ACHN (cell line): ENCODE measurements at places on chromosomes 5 and 9.
A peak's percentile ranks its signal among the peaks of the same experiment; 100 is the strongest.

- DNase-seq: no peak
These were observed 148.4 kb downstream of the HSPA4 start for GRCh38 chr5:133200256-133200655.

DNA sequence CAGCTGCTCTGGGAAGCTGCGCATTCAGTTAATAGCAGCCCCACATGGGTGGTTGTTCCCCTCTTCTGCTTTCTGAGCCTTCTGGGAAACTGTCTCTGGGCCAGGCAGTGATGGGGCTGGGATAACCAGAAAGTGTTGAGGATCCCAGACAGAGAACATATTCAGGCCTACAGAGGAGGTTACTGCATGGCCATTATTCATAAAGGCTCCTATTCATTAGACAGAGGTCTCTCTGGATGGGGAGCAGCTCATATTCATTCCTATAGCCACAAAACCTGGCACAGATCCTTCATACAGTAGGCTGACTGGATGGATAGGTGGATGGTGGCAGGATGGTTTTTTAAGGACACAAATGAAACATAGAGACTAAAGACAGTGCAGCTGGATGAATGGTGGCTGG, 76.3 kb downstream of the HSPA4 start:
- DNase-seq: no peak

- DNase-seq: peak; percentile 2
These were observed 180.1 kb upstream of the MVB12B start for GRCh38 chr9:126146254-126147145.

DNA sequence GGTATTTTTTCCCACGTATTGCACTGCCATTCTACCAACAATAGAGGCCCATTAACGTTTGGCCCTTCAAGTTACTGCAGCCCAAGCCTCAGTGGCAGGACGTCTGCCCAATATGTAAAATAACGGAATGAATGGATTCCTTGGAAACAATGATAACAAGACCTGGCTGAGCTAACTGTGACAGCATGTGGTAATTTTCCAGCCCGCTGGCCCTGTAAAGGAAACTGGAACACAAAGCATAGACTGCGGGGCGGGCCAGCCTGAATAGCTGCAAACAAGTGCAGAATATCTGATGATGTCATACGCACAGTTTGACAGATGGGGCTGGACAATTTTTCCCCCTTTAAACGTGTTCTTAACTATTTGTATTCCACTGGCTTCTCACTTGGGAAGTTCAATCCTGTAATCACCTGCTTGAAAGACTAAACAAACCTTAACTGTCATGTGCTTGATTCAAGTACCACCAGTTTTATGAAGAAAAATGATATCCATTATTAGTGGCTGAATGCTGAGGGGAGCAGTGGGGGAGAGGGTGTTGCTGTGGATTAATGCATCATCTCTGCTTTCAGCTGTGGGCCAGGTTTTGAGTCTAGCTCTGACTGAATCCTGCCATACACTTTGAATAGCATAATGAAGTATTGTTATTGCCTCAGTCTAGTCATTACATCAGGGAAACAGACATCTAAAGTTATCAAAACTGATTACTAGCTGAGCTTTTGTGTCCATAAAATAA, 323.9 kb downstream of the TMEM161B start:
- DNase-seq: no peak

DNA sequence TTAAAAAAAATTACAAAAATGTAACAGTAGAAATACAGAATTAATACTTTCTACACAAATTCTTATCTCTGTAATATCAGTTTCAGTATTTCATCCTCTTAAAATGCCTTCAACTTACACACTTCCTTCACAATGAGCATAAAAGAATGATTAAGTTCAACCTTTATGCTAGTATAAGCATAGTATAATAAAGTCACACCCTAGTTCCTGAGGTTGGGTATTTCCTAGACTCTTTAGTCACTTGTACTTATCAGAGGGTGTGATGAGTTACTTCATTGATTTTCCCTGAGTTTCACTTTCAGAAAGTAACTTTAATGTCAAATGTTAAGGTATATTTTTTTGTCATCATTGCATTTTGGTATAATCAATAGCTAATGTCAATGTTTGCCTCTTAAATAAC, 302.4 kb downstream of the PDE4D start:
- peak; percentile 26 for DNase-seq

DNA sequence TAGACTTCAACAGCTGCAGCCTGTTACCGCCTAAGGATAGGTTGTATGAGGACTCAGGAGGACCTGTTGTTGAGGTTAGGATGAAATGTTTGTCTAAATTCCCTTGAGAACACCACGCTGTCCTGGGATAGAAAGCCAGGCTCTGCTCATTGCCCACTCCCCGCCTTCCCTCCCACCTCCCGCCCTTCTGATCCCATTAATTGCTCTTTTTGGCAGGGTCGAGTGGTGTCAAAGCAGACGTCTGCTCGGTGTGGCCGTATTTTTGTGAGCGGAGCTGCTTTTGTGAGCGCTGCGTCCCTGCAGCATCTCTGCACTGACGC, 62.3 kb downstream of the SPATA31C2 start:
- DNase-seq: no peak

- no peak for DNase-seq
These were observed 21.2 kb downstream of the FYB1 start for GRCh38 chr5:39198127-39198526.

DNA sequence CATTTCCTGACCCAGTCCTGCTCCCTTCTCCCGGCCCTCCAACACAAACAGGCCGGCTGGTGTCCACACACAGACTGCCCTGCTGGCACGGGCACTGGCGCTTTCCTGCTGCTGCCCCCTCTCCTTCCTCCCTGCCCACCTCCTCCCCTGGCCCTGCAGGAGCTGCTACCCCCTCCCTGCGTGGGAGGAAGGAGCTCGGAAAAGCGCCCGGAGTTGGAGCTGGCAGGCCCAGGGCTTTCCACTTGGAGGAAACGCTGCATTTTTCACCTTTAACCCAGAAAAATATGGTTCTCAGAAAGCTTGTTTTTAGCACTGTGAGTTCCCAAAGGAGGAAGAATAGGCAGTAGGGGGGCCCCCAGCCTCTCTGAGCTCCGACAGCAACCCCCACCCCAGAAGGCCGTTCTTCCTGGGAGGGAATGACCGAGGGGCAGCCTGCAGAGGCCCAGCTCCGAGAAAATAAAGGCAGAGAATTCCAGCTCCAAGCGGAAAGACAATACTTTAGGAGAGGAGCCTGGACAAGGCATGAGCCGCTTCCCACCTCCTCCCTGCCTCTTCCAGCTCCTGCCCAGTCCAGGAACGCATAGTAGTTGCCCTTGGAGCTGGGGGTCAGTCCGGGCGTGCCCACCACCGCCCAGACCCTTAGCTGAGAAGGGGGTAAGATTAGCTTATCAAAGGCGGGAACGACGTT, 88.9 kb downstream of the LIFR start:
- no peak for DNase-seq

GRCh38 chr9:98333703-98334582, 78.5 kb upstream of the TBC1D2 start:
- DNase-seq: peak; percentile 72

- DNase-seq: no peak
These were observed 29.2 kb downstream of the CDKN2A start for GRCh38 chr9:21964925-21965385.

GRCh38 chr9:97830884-97831829, 21.9 kb upstream of the FOXE1 start:
- DNase-seq: peak; percentile 38

DNA sequence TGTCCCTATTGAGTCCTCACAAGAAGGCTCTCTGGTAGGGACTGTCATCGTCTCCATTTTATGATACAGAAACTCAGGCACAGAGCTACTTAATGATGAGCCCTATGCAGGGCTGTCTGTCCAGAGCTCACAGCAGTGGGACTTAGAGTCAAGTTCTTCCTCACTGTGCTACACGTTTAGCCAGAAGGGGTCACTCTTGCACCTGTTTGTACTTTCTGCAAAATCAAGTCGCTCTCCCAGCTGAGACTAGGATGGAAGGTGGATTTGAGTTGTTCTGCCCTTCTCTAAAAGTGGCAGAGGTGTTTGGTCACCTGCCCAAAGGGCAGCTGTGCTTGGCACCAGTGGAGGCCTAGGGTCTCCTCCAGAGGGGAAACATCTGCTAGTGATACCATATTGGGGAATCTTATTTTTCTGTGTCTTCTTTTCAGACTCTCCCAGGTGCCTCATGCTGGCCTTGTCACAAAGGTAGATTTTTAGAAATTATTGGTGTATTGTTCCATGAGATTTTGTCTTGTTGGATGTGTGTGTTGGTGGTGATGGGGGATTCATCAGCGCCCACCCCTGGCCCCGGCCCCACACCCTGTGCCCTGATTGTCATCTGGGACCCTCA, 104.2 kb downstream of the PPARGC1B start:
- DNase-seq: peak; percentile 75

DNA sequence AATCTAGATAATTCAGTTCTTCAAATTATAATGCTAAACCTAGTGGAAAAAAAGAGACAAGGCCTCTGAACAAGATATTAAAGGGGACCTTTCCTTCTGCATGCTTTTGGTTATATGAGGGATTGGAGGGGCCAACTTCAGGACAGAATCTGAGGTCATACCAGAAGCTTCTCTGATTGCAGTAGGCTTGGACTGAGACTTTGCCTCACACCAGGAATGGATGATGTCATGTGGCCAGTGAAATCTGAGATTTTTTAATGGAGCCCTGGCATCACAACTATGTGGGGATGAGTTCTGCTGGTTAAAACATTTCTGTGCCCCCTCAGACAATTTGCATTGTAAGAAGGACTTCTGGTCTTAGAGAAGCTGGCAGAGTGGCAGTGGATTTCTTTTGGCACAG, 88.6 kb downstream of the ANGPTL2 start:
- no peak for DNase-seq

DNA sequence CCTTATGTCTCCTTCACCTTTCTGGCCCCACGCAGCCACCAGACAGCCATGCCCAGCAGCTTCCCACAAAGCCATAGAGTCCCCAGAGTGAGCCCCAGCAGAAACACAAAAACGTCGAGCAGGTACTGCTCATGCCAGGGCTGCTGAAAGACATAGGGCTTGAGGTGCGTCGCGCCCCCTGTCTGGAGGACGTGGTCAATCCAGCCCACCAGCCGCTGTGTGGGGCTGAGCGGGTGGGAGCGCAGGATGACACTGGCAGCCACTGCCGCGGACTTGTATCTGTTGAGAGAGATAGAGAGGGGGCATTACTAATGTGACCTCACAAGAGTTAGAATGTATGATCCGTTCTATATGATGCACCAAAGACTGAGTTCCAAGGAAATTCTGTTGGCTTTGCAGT, 31.0 kb downstream of the UGT3A2 start:
- no peak for DNase-seq

DNA sequence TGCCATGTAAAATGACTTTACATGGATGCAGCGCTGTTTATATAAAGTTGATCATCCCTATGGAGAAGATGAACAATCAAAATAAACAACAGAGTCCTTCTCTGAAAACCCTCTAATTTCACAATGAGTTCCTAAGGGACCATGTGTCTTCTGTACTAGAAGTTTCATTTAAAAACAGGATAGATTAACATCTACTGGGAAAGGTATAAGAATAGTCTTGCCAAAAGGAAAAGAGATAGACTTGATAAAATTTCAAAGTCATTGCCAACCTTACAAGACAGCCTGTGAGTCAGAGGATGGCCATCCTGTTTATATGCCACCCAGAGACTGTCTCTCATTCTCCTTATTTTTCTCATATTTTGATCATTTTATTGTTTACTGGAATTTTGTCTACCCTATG, 367.1 kb upstream of the PDE4D start:
- DNase-seq: no peak

GRCh38 chr5:132557478-132558172, 848 bp downstream of the RAD50 start:
- DNase-seq: peak; percentile 28

GRCh38 chr9:122820490-122820845, 7.9 kb downstream of the PDCL start:
- DNase-seq: no peak

- DNase-seq: no peak
These were observed 13.8 kb downstream of the GARNL3 start for GRCh38 chr9:127278372-127278771.

DNA sequence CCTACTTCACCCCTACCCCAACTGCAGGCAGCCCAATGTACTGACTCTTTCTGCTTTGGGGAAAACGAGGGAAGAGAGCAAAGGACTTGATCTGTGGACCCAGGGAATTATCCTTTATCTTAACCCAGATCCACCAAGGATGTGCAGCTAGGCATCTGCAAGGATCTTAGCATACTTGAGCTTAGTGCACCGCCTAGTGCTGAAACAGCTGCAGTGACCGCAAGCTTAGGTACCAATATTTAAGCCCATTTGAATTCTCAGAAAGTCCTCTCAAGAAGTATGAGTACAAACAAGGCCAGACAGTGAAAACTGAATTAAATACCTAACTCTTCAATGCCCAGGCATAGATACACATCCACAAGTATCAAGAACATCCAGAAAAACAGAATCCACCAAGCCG, 576.7 kb upstream of the ADAMTS16 start:
- DNase-seq: no peak

DNA sequence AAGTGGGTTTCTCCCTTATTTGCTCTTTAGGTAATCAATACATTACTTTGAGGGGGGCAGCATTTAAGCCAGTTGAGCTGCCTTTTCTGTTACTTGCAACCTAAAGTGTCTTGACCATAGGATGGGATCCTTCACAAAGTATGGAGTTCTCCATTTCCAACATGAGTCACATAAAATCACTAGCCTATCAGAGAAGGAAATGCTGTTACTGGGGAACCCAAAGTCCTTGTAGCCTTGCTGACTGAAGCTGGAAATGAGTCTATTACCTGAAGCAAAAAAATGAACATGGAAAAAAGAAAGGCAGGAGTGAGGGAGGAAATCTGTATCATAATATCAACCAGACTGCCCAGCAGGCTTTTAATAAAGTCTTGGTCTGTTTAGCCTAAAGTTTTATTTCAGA, 42.8 kb upstream of the SLIT3 start:
- DNase-seq: no peak

- no peak for DNase-seq
These were observed 951.1 kb upstream of the NUDT12 start for GRCh38 chr5:104513640-104514072.

DNA sequence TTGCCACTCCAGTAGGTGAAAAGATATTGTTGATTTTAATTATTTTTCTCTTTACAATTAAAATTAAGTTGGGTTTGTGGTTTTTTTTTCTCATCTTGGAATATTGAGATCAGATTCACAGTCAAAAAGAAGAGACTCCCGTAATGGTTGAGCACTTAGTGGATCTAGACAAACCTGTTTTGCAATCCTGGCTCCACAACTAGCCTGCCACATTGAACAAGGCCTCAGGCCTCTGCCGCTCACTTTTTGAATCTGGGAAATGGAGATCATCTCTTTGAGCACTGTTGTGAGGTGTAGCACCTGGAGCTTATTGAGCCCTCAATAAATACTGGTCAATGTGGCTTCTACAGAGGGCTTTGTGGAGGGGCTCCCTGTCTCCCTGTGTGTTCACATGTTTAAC, 37.1 kb upstream of the RARS1 start:
- DNase-seq: no peak

- DNase-seq: no peak
These were observed 183.2 kb downstream of the TMEM161B start for GRCh38 chr5:88085462-88085861.

- DNase-seq: peak; percentile 33
These were observed 31.7 kb upstream of the ZBTB43 start for GRCh38 chr9:126773004-126773607.
